ENCODE measurements at places on chromosomes 1 and 21.

- no peak for DNase-seq
Observed at GRCh38 chr1:224080115-224080774, 33.7 kb upstream of the FBXO28 start.

- DNase-seq, result no peak
Observed at GRCh38 chr21:45253633-45254459, 33.8 kb downstream of the POFUT2 start.

DNA sequence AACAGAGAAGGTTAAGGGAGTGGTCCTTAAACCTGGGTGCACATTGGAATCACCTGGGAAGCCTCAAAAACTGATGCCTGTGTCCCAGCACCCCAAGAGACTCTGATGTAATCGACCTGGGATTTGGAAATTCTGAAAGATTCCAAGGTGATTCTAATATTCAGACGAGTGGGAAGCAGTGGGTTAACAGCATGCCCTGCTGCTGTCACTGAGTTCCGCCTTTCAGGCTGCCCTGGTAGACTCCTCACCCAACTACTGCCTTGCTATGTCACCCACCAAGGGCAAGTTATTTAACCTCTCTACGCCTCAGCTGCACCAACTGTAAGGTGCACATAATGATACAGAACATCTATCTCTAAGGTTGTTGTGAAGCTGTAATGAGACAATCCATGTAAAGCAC, 59.2 kb downstream of the CD34 start:
- no peak for DNase-seq

GRCh38 chr21:45304945-45305344, 17.2 kb upstream of the POFUT2 start:
- DNase-seq, result no peak

DNA sequence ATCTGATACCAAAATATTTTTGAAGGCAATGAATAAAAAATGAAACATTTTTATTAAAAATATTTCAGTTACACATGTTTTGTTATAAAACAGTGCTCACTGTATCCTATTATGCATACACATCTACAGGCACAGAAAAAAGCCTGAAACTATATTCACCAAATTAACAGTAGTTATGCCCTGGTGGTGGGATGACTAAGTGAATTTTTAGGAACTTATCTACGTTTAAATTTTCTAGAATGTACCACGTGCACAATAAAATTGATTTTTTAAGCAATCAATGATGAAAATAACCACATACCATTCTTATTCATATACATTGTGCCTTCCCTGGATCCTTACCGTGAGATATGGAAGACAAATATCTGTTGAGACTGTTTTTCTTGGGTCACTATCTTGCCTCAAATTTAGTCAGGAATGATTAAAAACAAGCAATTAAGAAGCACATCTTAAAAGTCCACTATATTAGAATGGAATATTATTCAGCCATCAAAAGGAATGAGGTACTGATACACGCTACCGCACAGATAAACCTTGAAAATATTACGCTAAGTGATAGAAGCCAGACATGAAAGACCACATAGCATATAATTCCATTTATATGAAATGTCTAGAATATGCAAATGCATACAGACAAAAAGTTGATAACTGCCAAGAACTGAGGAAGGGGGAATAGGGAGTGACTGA, 17.4 kb downstream of the TP53BP2 start:
- DNase-seq, result no peak

- DNase-seq, result no peak
Observed at GRCh38 chr1:154820646-154821045, 49.4 kb downstream of the KCNN3 start.

- no peak for DNase-seq
Observed at GRCh38 chr1:20194757-20195461, 8.6 kb upstream of the PLA2G2C start.

- no peak for DNase-seq
Observed at GRCh38 chr1:84603941-84604830, 29.9 kb upstream of the CTBS start.

DNA sequence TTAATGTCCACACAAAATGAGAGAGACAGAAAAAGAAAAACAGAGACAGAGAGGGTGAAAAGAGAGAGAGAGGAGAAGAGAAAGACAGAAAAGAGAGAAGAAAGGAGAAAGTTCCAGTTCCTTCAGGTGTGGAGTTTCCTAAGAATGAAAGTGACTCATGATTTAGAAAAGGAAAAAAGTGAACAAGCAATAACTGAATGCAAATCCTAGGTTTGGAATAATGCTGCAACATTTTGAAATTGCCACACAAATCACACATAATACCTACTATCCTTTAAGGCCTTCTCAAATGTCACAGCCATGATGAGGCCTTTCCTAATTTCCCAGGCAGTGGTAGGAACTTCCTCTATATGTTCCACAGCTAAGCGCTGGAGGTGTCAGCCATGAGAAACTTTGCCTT, 31.5 kb upstream of the XPR1 start:
- no peak for DNase-seq

- DNase-seq, result no peak
Observed at GRCh38 chr1:26887125-26887524, 3.0 kb downstream of the GPN2 start.

DNA sequence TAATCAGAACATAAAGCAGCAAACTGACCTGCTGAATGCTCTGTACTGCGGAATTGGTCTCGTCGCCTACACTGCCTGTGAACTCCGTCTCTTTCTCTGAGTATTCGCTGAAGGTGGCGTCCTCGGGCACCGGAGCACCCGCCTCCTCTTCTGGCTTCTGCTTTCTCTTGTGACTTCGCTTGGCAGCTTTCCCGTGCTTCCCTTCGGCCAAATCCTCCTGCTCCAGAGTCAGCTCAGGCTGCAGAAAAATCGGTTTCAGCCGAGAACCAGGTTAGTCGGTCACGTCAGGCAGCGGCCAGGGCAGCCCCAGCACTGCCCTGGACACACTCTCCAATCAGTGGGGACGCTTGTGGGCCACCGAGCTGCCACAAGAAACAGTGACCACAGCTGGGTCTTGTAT, 35.8 kb upstream of the RIPK4 start:
- no peak for DNase-seq
